ENCODE measurements at places on chromosomes 6 and 20. TPM values are rescaled to one million over a fixed set of nuclear protein-coding genes. Genes with fewer than 3 reads are reported as not detected.

TRIM15 gene
- total RNA-seq, result not detected

PI3 gene
- total RNA-seq, result 234 TPM

BCAS1 gene
- 2.7 TPM for total RNA-seq

PSORS1C2 gene
- total RNA-seq, result not detected

SGK2 gene
- 5.4 TPM for total RNA-seq

ANKRD66 gene
- total RNA-seq, result not detected

APOM gene
- total RNA-seq, result not detected

FAM209B gene
- total RNA-seq, result not detected

KCNK17 gene
- total RNA-seq, result not detected

EDEM2 gene
- total RNA-seq, result 12.8 TPM

SLC16A10 gene
- total RNA-seq, result 5.4 TPM

TNXB gene
- 207 TPM for total RNA-seq

PLCB4 gene
- 12.0 TPM for total RNA-seq

- DNase-seq, result no peak
- H3K4me1 ChIP-seq, result peaks cover 4% of the 10 kb centered on the region
- H3K27ac ChIP-seq, result no peak overlapping the region
- H3K4me3 ChIP-seq, result no peak overlapping the region
- no peaks in the 10 kb centered on the region for H3K36me3 ChIP-seq
Measured at GRCh38 chr6:47237196-47237595, 72.5 kb downstream of the TNFRSF21 start.

DNA sequence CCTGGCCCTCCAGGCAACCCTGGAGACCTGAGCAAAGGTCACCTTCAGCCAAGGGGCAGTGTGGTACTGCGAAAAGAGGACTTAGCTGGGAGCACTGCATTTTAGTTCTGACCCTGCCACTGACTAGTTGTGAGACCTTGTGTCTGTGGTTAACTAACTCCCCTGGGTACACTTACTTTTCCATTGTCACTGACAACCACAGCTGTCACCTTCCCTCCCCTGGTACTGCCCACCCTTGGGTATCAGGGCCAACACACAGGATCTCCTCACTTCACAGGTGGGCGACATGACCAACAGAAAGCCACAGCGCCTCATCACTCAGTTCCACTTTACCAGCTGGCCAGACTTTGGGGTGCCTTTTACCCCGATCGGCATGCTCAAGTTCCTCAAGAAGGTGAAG lies 21.6 kb upstream of the GNRH2 start:
- no peak for DNase-seq
- H3K36me3 ChIP-seq, result no peaks in the 10 kb centered on the region
- H3K27me3 ChIP-seq, result no peaks in the 10 kb centered on the region
- H3K4me3 ChIP-seq, result no peak overlapping the region
- H3K27ac ChIP-seq, result no peak overlapping the region
- no peaks in the 10 kb centered on the region for H3K4me1 ChIP-seq

DNA sequence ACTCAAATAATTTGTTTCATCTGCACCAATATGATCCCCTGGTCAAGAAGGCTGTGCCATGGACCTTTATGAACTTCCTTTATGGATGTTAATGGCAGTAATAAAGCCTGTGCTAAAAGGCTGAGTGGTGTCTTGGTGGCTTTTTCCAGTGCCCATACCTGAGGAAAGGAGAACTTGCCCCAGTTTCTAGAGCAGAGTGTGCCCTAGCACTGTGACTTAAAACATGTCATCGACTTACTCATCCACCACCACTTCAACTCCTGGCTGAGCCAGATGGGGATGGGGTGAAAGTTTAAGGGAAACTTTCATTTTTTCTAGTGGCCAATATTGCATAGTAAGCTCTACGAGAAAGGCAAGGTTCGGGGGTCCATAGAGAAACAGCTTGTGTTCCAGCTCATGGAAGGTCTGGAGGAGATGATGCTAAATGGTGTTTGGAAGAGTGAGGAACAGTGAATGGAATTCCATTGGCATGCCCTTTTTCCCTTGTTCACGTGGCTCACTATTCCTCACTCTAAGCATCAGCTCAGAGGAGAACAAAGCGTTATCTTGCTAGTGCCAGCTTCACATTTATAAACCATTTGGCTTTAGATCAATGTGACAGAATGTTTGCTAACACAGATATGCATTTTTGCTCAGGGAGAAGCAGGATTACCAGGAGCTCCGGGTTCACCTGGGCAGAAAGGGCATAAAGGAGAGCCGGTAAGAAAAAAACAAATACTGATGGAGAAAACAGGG lies 71.2 kb downstream of the COL19A1 start:
- no peaks in the 10 kb centered on the region for H3K4me1 ChIP-seq
- DNase-seq, result no peak
- H3K36me3 ChIP-seq, result no peaks in the 10 kb centered on the region
- H3K4me3 ChIP-seq, result no peak overlapping the region
- no peak overlapping the region for H3K27ac ChIP-seq
- no peaks in the 10 kb centered on the region for H3K27me3 ChIP-seq

- no peaks in the 10 kb centered on the region for H3K4me1 ChIP-seq
- no peaks in the 10 kb centered on the region for H3K36me3 ChIP-seq
- no peak overlapping the region for H3K27ac ChIP-seq
- DNase-seq, result no peak
- no peak overlapping the region for H3K4me3 ChIP-seq
- H3K27me3 ChIP-seq, result no peaks in the 10 kb centered on the region
Measured at GRCh38 chr20:45545754-45546453, 1.3 kb downstream of the EPPIN start.

DNA sequence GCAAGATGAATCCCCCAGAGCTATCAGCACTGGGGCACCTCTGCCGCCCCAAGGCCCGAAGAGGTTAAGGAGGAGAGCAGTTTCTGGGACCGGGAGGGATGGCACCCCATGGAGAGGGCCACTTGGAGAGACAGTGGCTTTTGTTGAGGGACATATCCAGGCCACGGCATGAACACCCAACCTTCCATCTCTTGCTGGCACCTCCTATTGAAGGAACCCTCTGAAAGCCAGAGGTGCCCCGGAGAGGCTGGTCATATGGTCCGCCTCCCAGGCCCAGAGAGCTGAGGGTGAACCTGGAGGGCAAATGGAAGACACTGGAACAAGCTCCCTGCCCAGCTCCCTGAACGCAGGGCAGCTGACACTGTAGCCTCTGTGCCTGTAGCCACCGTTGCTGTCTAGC lies 167.0 kb downstream of the NFATC2 start:
- no peak overlapping the region for H3K27ac ChIP-seq
- no peak for DNase-seq
- no peaks in the 10 kb centered on the region for H3K27me3 ChIP-seq
- H3K36me3 ChIP-seq, result no peaks in the 10 kb centered on the region

GRCh38 chr6:18016698-18017097 lies 29.3 kb upstream of the KIF13A start:
- H3K36me3 ChIP-seq, result no peaks in the 10 kb centered on the region
- H3K27ac ChIP-seq, result no peak overlapping the region
- no peaks in the 10 kb centered on the region for H3K27me3 ChIP-seq
- no peak overlapping the region for H3K4me3 ChIP-seq
- DNase-seq, result no peak
- no peaks in the 10 kb centered on the region for H3K4me1 ChIP-seq

DNA sequence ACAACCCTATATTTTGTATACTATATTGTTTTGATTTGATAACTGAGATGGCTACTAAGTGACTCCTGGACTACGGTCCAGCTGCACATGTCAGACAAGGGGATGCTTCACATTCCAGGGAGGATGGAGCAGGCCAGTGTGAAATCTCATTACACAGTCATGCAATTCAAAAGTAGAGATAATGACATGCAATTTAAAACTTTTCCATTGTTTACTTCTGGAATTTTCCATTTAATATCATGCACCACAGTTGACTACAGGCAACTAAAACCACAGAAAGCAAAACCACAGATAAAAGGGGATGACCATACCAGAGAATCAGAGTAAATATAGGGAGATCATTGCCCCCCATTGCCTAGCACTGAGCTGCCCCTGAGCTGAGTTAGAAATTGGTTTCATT lies 366.4 kb downstream of the BTBD9 start:
- no peak overlapping the region for H3K27ac ChIP-seq
- DNase-seq, result no peak
- H3K36me3 ChIP-seq, result no peaks in the 10 kb centered on the region
- H3K27me3 ChIP-seq, result no peaks in the 10 kb centered on the region
- H3K4me1 ChIP-seq, result peaks cover 19% of the 10 kb centered on the region

- no peak for DNase-seq
- no peaks in the 10 kb centered on the region for H3K36me3 ChIP-seq
- H3K27ac ChIP-seq, result no peak overlapping the region
- H3K4me3 ChIP-seq, result no peak overlapping the region
Measured at GRCh38 chr6:137550535-137550934, 56.3 kb upstream of the OLIG3 start.

DNA sequence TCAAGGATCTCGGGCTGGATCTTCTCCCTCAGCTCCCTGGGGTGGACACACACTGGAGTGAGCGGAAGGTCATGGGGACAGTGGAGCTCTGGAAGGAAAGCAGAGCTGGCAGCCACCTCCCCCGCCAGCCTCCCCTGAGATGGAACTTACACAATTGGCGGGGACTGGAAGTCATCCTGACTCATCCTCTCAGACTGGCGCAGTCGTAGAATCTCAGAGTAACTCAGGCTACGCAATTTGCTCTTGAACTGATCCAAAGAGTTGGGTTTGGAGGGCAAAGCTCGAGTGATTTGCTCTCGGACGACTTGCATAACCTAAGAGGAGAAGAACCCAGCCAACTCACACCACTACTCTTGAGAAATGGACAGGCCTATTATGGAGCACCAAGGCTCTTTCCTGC lies 34.8 kb downstream of the ELMO2 start:
- no peaks in the 10 kb centered on the region for H3K27me3 ChIP-seq
- H3K27ac ChIP-seq, result no peak overlapping the region
- no peak for DNase-seq
- H3K4me1 ChIP-seq, result no peaks in the 10 kb centered on the region
- H3K4me3 ChIP-seq, result no peak overlapping the region

DNA sequence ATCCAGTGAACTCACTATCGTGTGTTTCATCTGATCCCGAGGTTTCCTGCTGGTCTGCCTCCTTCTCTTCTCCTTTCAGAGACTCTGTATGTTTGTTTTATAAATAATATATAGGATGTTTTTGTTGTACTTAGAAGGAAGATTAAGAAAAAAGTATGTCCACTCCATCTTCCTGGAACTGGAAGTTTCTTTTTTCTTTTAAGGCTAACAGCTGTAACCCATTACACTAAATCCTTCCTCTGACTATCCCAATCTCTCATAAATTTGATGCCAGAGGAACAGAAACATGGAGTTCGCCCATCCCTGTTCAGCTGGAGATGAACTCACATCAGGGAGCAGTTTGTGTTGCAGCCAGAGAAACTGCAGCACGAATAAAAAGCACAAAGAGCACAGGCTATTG lies 20.7 kb downstream of the RIPK1 start:
- DNase-seq, result no peak
- no peaks in the 10 kb centered on the region for H3K36me3 ChIP-seq
- no peak overlapping the region for H3K4me3 ChIP-seq

- DNase-seq, result no peak
- no peak overlapping the region for H3K4me3 ChIP-seq
- no peaks in the 10 kb centered on the region for H3K36me3 ChIP-seq
- H3K27me3 ChIP-seq, result no peaks in the 10 kb centered on the region
- H3K27ac ChIP-seq, result no peak overlapping the region
- H3K4me1 ChIP-seq, result peaks cover 11% of the 10 kb centered on the region
Measured at GRCh38 chr20:50366270-50367103, 143.7 kb upstream of the PTPN1 start.

- H3K4me1 ChIP-seq, result no peaks in the 10 kb centered on the region
- H3K36me3 ChIP-seq, result no peaks in the 10 kb centered on the region
Measured at GRCh38 chr6:163301726-163302635, 112.5 kb upstream of the QKI start.

DNA sequence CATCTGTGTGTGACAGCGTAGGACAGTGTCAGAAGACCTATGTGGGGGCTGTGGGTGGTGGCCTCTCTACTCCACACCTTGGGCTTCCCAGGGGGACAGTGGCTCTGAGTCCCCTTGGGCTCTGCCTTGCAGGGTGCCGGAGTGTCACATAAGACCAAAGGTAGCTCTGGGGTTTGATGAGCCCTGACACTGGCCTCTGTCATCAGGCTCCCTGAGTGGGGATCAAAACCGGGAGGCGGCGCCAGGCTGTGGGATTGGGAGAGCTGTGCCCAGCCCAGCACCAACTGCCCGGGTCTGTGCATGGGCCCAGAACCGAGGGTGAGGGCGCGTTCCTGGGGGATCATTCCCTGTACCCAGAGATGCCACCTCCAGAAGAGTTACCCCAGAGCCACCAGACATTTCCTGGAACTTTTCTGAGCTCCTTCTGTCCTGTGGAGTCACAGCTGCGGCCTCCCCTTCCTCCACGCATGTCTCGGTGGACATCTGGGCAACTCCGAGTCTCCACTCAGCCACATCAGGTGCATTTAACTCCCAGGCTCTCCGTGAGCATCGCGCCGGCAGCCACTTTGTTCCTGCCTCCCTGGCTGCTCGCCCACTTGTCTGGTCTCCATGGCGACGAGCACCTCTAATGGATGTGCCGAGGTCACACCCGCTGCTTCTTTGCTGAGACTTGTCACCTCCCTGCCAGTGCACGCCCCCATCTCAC lies 94.7 kb downstream of the TMEM242 start:
- H3K27me3 ChIP-seq, result no peaks in the 10 kb centered on the region
- no peaks in the 10 kb centered on the region for H3K36me3 ChIP-seq
- H3K4me1 ChIP-seq, result no peaks in the 10 kb centered on the region
- no peak for DNase-seq
- H3K4me3 ChIP-seq, result no peak overlapping the region

- H3K4me3 ChIP-seq, result no peak overlapping the region
- H3K27me3 ChIP-seq, result no peaks in the 10 kb centered on the region
- H3K4me1 ChIP-seq, result no peaks in the 10 kb centered on the region
- H3K27ac ChIP-seq, result no peak overlapping the region
- no peaks in the 10 kb centered on the region for H3K36me3 ChIP-seq
Measured at GRCh38 chr6:12911427-12911826, 194.9 kb downstream of the PHACTR1 start.

DNA sequence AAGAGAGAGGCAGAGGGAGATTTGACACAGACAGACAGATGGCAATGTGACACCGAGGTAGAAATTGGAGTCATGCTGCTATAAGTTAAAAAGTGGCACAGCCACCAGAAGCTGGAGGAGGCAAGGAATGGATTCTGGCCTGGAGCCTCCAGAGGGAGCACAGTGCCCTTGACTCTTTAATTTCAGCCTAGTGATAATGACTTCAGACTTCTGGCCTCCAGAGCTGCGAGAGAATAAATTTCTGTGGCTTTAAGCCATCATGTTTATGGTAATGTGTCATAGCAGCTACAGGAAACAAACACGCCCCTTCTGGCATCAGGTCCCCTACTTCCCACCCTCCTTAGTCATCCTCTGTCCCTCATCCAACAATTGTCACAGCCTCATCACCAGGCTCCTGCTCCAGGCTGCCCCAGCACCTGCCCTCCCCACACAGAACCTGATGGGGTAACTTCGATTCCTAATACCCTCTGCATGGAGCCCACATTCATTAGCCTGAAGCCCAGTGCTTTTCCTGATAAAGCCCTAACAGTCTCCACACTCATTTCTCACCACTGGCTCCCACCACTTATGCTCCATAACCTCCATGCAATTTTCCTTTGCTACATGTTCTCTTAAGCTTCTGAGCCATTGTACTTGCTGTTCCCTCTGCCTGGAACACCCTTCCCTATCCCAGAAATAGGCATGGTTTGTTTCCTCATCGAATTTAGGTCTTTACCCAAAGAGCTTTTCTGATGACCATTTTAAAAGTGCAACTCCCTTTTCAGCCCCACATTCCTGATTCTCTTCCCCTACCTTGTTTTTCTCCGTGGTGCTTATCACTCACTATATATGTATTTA lies 69.7 kb upstream of the TOX2 start:
- no peaks in the 10 kb centered on the region for H3K27me3 ChIP-seq
- peaks cover 23% of the 10 kb centered on the region for H3K4me1 ChIP-seq
- peak overlapping the region; percentile 56 for H3K27ac ChIP-seq
- H3K36me3 ChIP-seq, result no peaks in the 10 kb centered on the region
